ENCODE measurements at places on chromosomes 1 and 21.
A peak's percentile ranks its signal among the peaks of the same experiment; 100 is the strongest.

DNA sequence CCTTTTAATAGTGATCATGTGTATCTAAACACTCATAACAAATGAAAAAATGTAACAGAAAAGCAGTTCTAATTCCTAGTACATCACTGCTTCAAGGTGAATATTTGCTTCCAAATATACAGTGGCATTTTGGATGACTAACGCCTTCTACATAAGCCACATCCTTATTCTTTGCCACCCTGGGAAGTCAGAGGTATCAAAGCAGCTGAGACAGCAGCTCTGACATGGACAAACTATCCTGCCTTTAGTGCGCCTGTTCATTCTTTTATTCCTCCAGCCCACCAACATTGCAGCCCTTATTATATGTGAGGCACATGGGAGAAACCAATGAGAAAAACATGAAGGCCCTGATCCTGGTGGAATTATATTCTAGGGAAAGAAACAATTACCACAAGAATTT, 183.0 kb downstream of the APP start:
- DNase-seq: no peak

DNA sequence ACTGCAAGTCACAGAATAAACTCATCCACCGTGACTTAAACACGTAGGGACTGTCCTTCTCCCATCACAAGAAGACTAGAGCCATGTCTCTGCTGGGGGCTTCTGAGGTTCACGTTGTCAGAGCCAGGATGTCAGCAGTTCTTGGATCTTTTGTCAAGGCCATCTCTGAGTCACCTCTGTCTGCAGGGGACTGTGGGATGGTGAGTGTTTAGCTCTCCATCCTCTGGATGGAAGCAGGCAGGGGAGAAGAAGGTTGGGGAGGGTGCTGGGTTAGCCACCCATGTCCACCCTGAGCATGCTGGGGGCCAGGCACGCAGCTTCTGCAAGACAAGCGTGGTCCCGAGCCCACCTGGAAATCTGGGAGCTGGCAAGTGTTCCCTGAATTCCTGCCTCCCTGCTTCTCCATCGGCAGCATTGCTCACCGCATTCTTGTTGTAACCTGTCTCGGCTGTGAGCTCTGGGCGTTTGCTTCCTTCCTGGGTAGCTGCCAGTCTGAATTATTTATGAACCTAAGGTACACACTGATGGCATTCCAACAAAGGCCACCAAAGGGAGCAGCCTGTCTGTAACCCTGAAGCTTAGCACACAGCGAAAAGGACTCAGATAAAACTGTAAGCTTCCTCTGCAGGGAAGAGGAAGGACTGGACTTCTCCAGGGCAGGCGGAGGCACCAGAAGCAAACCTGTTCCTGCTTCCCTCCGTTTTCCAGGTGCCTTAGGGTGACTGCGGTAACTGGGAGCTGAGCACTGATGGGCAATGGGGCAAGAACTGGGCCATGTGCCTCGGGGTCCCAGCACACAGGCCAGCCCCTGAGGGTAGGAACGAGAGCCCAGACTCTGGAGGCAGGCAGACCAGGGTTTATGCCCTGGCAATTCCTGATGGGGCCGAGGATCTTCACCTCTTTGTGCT, 88.6 kb downstream of the RIPK4 start:
- DNase-seq: no peak

- no peak for DNase-seq
Measured at GRCh38 chr1:178337091-178337706, 159.6 kb downstream of the CLEC20A start.

DNA sequence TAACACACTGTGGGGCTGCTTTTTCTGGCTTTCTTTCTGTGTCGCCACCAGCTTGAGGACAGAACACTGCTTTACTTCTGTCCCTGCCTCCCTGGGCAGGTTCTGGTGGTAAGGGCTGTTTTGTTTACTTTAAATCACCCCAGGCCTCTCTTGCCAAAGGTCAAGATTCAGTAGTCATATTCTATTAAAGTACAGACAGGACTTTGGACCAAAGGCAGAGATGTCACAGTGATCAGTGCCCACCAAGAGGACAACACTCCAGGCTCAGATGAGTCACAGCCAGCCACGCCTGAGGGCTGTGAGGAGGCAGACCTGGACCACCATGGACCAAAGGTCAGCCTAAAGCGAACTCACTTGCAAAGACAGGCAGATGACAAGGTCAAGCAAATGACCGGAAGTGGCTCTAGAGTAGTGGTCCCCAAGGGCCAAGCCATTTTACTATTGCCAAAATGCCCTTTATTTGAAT, 200.0 kb downstream of the RHOU start:
- no peak for DNase-seq

DNA sequence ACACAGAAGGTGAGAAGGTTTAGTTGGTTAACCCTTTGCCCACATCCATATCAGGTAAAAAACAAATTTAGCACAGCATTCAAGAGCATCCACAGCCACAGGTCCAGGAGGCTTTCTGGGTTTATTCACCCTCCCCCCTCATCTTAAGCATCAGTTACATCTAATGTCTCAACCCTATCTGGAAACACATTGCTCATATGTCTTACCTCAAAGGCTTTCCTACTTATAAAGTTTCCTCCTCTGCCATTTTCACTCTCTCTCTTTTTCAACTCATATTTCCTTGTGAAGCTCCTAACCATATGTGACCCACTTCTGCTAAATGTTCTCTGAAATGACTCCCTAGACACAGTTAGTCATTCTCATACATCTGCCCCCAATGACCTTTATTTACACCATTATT, 47.9 kb upstream of the RUNX1 start:
- no peak for DNase-seq

- peak; percentile 61 for DNase-seq
Measured at GRCh38 chr1:149917571-149918144, at the start of gene SV2A. TSS of gene SV2A (minus strand) at chr1:149917844. CDS start at chr1:149913840, 4,004 bp downstream.

Data from glutamatergic neuron (in vitro differentiated cells).